ENCODE measurements at places on chromosomes 3 and 15.

DNA sequence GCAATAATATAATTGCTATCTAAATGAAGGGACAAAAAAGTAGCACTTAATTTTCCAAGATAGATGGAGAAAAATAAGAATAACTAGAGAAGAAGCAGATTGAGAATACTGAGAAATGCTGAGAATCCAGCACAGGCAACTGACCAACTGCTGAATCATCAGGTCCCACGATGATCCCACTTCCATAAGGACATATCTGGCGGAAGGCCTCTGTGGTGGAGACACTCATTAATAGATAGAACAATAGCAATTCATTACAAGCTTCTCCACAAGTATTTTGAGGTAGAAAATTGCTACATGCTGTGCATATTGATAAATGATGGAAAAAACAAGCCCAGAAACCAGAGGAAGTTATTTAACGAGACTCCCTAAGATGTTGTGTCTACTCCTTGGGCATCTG is 105.9 kb downstream of the DUT start:
- no peak for DNase-seq

GRCh38 chr3:9638155-9638554 is 11.2 kb upstream of the MTMR14 start:
- DNase-seq, result no peak

GRCh38 chr3:48299746-48300712 is 33.4 kb downstream of the SPINK8 start:
- no peak for DNase-seq

- DNase-seq, result no peak
Measured at GRCh38 chr3:56835650-56836227, 34.0 kb upstream of the ARHGEF3 start.

- DNase-seq, result no peak
Measured at GRCh38 chr3:24582431-24583403, 88.1 kb upstream of the THRB start.

DNA sequence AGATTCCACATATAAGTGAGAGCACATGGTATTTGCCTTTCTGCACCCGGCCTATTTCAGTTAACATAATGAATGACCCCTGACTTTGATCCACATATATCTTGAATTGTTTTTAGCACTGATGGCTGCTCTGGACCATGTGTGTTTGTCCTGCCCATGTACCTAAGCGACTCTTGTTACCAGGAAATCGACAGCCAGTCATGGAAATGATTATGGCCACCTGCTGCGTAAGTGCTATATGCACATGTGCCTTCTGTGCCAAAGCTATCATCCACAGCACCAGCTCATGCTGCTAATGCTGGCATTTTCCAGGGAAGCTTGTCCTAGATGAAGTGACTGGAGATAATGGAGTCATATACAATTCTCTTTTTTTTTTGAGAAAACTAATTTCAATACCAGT is 103.7 kb downstream of the PEX5L start:
- DNase-seq, result no peak

GRCh38 chr15:101702077-101702476 is 22.2 kb downstream of the TARS3 start:
- no peak for DNase-seq

DNA sequence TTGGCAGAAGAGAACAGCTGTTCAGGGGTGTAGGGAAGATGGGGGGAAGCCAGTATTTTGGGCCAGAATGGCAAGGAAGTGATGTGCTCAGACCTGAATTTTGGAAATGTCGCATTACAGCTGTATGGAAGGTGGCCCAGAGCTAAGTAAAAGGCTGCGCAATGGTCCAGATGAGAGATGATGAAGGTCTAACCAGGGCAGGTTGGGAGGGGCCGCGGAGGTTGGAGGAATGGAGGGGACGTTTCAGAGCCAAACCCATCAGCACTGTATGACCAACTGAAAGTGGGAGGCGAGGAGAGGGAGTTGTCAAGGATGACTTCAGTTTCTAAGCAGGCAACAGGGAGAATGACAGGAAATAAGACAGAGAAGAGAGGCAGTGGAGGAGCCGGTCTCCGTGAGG is 60.8 kb downstream of the ADCY5 start:
- no peak for DNase-seq

DNA sequence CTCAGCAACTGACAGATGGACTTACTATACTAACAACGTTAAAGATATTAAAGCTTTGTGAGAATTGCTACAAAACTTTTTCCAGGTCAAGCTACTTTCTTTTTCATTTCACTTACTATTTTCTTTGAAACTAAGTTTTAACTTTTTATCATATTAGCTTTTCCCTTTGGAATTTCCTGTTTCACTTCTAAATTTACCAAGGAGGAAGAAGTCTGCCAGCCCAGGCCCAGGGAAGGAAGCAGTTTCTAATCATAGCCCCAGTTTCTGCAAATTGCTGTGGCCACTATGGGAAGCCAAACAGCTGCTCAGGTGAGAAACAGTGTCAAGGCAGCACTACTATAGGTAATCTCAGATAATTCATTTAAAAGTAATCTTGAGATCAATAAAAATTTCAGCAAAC is 18.4 kb downstream of the CYFIP1 start:
- no peak for DNase-seq

GRCh38 chr3:4976109-4976508 is 3.1 kb upstream of the BHLHE40 start:
- peak; percentile 23 for DNase-seq

DNA sequence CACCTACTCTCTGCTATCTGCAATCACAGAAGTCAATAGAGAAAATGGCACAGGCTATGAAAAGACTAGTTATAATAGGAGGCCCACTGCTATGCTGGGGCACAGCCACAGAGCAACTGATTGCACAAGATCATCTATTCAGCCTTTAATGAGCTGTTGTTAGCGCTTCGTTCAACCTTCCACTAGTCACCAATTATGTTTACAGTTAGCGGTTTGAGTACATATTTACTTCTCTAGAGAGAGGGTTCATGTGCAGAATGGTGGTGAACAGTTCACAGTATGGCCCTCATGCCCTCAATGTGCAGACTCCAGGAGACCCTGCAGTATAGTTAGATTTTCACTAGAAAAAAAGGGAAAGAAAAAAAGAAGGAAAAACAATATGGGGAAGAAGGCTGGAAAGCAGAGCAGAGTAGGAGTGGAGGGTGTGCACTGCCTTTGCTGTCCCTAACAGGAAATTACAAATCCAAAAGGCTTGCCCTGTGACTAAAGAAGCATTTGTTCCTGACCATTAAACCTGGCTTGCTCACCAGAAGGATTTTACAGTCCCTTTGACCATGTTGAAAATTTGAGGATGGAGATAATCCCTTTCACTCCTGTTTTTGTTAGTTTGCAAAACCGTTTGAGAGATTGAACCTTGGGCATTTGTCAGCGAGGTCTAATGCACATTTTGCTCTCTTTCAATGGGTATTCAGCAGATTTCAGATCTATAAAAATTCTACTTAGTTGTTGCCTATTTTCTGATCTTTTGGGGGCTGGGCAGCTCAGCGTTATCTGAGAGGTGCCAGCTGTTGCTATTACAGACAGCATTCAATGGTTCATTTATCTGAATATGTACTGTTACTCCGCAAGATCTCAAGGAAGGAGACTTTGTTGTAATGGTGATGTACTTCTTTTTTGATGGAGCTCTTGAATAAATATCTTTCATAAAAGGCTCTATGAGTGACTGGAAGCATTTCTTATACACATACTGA is 296.1 kb downstream of the LSAMP start:
- DNase-seq, result no peak

DNA sequence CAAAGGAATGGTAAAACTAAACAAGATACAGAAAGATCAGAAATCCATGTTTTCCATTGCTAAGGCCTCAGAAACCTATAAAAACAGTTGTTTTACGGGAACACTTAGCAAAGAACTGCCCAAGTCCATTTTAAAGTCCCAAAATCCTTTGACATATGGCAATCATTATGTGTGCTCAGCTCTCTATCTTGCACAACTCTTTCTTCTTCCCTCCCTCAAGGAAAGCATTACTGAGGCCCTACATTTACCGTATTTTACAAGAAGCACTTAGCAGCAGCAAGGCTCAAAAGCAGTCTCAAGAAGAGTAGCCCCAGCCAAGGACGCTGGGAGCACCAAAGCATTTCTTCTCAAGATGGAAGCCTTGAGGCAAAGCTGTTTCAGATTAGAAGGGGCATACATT is 169.6 kb upstream of the LRTM1 start:
- no peak for DNase-seq

GRCh38 chr3:102722317-102722716 is 287.5 kb downstream of the ZPLD1 start:
- no peak for DNase-seq

DNA sequence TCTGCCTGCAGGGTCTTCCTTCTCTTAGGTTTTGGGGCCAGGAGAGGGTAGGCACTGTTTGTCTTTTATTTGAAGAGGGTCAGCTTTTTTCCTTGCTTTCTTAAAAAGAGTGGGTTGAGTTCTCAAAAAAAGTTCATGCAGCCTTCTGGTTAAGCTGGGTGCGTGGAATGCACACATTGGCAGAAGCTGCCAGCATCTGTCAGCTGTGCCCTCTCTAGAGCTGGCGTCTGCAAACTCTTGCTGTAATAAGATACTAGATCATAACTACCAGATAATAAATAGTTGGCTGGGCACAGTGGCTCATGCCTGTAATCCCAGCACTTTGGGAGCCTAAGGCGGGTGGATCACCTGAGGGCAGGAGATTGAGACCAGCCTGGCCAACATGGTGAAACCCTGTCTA is 373.4 kb downstream of the OCA2 start:
- DNase-seq, result no peak

GRCh38 chr15:73633991-73634495 is 854 bp upstream of the NPTN start:
- DNase-seq, result no peak

GRCh38 chr3:25594007-25594502 is 70.7 kb downstream of the TOP2B start:
- no peak for DNase-seq

DNA sequence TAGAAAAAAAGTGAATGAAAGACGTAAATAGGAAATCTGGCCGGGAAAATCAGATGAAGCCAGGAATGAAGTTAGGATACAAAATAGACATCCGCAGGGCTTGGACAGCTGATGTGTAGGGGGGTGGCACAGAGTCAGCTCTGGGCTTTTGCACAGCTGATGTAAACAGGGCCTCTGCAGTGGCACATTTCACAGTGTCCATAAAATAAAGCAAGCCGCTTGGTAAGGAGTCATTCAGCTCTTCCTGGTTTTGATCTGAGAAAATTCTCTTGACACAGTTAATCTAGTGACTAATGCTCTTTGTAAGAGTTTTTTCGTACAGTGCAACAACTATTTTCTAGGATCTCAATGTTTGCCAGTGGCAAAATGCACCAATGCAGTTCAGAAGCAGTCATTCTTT is 153.3 kb downstream of the USP13 start:
- no peak for DNase-seq

- no peak for DNase-seq
Measured at GRCh38 chr3:172461530-172462138, 13.4 kb upstream of the GHSR start.

DNA sequence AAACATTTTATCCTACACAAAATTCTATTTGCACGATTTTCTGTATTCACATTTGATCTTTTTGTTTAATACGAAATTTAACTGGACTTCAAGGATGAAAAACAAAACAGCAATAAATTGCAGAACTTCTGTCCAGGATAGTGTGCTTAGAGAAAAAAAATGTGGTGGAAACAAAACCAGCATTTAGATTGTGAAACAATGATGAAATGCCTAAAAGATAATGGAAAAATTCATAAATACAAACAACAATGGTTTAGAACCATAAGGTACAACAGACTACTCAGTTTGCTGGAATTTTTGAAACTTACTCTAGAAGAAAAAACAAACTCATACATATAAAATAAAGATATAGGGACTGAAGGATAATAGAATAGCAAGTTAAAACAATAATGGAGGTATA is 234.0 kb downstream of the BCHE start:
- DNase-seq, result no peak

DNA sequence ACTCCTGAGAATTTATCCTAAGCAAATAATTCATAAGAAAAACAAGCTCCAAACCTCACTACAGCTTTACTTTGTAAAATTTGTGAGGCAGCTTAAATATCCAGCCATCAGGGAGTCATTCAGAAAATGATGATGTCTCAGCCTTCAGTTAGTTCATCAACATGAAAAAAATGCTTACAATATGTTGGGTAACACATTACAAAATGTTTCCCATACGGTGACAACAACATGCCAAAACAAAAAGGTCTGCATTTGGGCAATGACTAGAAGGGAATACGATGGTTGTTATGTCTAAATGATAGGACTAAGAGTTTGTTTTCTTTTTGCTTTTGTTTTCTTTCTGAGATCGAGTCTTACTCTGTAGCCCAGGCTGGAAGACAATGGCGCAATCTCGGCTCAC is 47.0 kb upstream of the CFAP161 start:
- no peak for DNase-seq

DNA sequence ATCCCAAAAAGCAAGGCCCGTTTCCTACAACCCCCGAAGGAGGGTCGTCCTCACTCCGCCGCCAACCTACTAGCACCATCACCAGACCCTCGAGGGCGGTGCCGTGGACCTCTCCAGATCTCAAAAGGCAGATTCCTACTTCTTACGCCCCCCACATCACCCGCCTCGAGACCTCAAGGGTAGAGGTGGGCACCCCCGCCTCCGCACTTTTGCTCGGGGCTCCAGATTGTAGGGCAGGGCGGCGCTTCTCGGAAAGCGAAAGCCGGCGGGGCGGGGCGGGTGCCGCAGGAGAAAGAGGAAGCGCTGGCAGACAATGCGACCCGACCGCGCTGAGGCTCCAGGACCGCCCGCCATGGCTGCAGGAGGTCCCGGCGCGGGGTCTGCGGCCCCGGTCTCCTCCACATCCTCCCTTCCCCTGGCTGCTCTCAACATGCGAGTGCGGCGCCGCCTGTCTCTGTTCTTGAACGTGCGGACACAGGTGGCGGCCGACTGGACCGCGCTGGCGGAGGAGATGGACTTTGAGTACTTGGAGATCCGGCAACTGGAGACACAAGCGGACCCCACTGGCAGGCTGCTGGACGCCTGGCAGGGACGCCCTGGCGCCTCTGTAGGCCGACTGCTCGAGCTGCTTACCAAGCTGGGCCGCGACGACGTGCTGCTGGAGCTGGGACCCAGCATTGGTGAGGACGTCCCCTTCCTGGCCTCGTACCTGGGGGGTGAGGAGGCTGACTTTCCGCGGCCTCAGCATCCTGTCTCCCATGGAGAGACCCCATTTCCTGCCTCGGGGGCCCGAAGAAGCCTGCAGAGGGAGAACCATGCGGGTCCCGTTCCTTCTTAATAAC is at the start of gene MYD88:
Gene MYD88 (plus strand): TSS at position 313 of the 842 bp plus-strand sequence. CDS start 40 bp downstream, at position 353.
- DNase-seq, result peak; percentile 72

Data from stimulated activated CD8-positive, alpha-beta memory T cell treated with anti-CD3 and anti-CD28 coated beads, Interleukin-7, amount 100 ng/mL, for 24 hours (primary cell).